ENCODE measurements at places on chromosomes 5 and 9.

- DNase-seq = no peak
These were observed 262.9 kb downstream of the FBXL17 start for GRCh38 chr5:108118813-108119514.

- no peak for DNase-seq
These were observed 153.1 kb upstream of the KLF9 start for GRCh38 chr9:70567511-70567910.

DNA sequence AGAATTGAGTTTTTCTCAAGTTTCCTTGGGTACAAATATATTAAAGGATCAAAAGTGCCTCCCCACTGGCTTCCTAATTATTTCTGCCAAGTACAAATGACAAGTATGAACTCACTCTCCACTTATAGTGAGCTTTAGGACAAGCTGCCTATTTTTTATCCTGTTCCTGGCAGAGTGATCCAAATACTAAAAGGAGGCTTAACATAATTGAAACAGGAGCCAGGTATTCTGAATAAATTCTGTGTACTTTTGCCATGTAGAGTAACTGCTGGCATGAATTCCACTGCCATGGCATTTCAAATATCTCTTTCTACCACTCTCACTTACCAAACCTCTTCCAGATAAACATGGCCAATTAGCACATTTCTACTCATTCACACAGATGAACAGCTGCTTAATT is 171.1 kb downstream of the EPB41L4A start:
- DNase-seq = no peak

DNA sequence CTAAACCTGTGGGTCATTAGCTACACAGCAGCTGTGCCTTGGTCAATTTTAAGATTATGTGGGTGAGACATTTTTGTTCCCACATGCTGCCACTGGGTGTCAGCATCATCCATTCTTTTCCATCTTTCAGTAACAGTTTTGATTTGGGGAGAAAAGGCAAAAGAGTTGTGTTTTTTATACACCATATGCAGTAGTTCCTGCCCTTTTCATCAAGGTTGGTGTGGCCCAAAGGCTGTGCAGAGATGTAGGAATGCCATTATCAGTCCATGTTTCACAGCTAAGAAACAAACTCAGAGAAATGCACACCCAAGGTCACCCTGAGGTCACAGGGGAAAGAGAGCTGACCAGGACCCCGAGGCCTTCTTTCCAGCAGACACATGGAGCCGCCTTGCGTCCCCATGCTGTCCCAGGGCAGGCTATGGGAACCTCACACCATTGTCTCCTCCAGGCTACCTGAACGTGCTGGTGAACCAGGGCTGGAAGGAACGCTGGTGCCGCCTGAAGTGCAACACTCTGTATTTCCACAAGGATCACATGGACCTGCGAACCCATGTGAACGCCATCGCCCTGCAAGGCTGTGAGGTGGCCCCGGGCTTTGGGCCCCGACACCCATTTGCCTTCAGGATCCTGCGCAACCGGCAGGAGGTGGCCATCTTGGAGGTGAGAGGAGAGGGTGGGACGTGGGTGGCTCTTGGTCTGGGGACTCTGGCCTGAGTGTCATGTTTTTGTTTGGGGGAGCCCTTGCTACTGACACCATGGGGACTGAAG is 27.8 kb upstream of the GRPEL2 start:
- DNase-seq = peak; percentile 61

GRCh38 chr9:125844611-125845010 is 97.4 kb downstream of the PBX3 start:
- no peak for DNase-seq

GRCh38 chr5:174419540-174420132 is 304.7 kb upstream of the MSX2 start:
- peak; percentile 74 for DNase-seq

GRCh38 chr9:88874391-88874790 is 116.9 kb upstream of the S1PR3 start:
- DNase-seq = no peak

GRCh38 chr9:98538203-98538602 is 170.5 kb downstream of the GABBR2 start:
- DNase-seq = no peak

DNA sequence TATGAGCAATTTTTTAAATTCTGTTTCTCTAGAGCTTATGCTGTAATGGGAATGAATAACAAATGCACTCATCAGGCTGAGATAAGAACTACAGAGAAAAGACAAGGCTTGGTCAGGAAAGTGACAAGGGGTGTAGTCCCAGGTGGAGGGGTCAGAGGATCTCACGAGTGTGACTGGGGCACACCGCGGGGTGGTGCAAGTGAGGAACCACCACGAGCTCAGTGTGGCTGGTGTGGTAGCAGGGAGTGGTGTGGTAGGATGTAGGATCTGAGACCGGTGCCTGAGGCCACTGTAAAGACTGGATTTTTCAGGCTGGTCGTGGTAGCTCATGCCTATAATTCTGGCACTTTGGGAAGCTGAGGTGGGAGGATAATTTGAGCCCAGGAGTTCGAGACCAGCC is 9.0 kb downstream of the ANXA6 start:
- peak; percentile 34 for DNase-seq

GRCh38 chr9:89608641-89609335 is 4.0 kb downstream of the GADD45G start:
- DNase-seq = no peak

DNA sequence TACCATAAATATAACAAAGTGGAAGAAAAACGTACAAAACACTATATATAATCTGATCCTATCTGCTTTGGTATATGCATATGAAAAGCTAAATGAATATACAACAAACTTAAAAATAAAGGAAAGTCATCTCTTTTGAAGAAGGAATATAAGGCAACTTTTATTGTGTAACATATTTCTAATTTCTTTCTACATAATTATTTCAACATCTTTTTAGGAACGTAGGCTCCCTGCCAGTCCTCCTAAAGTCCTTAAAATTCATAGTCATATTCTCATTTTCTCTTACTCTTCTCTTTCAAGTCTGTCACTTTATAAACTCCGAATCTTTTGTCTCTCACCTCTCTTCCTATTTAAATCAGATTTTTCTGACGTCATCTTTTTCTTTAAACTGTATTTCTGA is 9.6 kb downstream of the DEPDC1B start:
- DNase-seq = no peak

- DNase-seq = no peak
These were observed 70.3 kb downstream of the BARX1 start for GRCh38 chr9:93884808-93885207.

DNA sequence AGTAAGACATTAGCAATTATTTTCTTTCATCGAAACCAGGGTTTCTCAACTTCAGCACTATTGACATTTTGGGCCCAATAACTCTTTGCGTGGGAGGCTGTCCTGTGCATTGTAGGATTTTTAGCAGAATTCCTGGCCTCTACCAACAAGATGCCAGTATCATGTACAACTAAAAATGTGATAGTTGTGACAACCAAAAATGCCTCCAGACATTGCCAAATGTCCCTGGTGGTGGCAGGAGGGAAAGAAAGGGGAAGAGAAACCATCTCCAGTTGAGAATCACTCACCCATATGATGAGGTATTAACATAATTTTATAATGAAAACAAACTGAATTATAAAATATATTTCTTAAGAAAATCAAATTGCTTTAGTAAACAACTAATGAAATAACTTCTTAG is 406.1 kb downstream of the RAB3C start:
- DNase-seq = no peak

GRCh38 chr9:31776471-31776870 is 608.0 kb upstream of the ACO1 start:
- DNase-seq = no peak

GRCh38 chr5:96823900-96824380 is 16.2 kb upstream of the ERAP1 start:
- no peak for DNase-seq

GRCh38 chr5:36743891-36744772 is 132.4 kb upstream of the NIPBL start:
- no peak for DNase-seq

- no peak for DNase-seq
These were observed 25.9 kb upstream of the POMT1 start for GRCh38 chr9:131476777-131477345.

DNA sequence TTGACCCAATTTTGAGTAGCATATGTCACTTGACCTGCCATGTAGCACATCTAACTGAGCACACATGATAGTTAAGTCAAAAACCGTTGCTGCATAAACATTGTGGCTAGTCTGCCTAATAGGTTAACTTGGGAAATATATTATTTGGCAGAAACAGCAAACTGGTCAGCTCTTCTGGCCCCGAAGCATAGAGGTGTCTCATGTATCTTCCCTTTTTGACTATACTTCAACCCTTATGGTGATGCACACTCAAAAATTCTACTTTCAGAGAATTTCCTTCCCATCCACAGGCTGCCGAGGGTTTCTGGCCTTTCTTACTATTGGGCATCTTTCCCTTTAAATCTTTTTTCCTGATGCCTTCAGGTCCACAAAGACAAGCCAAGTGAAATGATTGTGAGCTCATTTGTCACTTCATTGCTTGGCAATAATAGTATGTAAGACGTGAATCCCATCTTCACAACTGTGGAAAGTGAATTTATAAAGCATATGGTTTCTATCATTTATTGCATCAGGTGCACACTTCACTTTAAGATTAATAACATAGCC is 41.2 kb downstream of the MOCS2 start:
- no peak for DNase-seq

DNA sequence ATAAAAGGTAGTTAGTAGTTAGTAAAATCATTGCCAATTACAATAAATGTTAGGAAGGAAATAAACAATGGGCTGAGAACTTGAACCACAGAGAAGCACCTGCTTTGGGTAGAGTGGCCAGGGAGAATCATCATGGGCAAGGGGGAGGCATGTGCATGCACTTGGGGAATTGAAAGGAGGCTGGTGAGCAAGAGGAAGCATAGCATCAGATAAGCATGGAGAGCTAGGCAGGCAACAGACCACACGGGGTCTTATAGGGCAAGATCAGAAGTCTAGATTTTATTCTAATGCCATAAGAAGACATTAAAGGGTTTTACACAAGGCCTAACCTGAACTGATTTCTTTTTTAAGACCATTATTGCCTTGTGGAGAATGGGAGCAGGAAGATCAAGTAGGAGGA is 93.4 kb downstream of the PIP5K1B start:
- DNase-seq = no peak

DNA sequence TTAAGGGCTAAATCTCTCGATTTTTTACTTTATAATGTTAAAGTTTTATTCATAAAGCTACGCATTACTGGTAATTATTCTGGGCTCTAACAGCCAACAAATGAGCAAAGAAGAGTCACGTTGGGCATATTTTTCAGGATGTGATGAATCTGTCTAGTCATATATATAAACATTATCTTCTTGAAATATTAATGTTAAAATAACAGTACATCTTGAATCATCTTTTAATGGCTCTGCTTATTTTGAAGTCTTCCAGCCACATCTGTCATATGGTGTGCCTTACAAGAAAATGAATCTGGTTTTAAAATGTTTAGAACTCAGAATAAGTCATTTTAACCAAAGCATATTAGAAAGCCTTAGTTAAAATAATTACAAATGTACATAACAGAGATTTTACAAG is 96.9 kb downstream of the CWC27 start:
- no peak for DNase-seq

DNA sequence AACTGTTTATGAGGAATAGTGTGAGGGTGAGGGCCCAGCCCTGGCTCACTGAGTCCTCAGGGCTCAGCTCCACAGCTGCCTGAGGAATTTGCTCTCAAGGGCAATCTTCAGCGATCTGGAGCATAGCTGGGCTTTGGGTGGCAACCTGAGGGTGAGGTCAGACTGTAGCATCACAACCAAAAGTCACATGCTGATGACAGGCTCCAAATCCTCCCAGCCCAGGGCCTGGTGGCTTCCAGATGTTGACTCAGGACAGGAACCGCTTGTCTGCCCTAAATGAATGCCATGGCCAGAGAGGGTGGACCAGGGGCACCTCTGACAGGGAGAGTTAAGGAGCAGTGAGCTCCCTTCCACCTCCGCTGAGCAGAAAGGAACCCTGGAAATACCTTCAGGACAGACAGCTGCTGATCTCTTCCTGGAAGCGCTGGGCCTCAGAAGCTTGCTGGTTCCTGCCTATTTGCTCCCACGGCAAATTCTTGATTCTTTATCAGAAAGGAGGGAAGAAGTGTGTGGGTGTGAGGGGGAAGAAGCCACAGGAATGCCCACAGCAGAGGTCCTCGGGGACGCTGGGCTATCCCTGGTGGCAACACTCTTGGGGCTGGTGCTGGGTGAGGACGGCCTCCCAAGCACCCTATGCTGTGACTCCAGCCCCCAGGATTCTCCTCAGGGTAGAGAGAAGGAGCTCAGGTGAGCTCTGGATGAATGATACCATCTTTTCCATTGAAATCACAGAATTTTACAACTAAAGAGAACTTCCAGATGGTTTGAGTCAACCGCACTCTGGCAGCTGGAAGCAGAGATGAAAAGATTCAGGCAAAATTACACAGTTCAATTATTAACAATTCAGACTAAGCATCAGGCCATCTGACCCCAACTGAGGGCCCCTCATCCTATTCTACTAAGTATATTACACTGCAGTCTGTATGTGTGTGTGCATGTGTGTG is 13.8 kb upstream of the CTSL start:
- no peak for DNase-seq

Measured in CD4-positive, alpha-beta T cell treated with Interleukin-21 for 1 hour (primary cell).